MV-4-11 (cell line): ENCODE measurements at places on chromosomes 3 and 15.

GRCh38 chr15:68195336-68196112 is 9.6 kb downstream of the CALML4 start:
- DNase-seq: no peak

- peak; percentile 76 for DNase-seq
Observed at GRCh38 chr15:89486726-89487050, 9.7 kb downstream of the RHCG start.

DNA sequence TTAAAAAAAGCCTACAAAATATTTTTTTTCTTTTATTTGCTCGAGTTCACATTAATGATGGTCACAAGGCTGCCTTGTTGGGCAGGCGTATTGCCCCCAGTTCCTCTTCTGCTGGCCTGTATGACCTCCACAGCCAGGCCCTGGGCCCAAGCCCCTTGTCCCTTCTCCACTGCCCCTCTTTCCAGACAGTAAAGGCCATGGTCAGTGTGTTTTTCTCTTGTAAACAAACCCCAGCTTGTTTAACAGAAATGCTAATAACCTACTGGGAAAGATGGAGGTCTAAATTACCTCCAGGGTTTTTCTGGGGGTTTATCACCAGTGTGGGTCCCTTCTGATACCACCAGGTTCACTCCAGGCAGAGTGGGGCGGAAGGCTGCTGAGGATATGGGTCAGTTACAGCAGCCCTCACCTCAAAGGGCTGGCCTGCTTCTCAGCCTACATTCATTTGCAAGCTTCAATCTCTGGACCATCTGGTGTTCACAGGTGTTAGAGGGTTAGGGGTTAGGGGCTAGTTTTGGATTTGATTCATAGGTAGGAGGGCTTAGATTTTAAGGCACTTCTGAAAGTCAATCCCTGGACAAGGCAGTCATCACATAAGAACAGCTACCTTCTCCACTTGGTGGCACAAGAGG is 2.0 kb upstream of the MANF start:
- no peak for DNase-seq

- no peak for DNase-seq
Observed at GRCh38 chr3:28847736-28848135, 433.1 kb upstream of the RBMS3 start.

- no peak for DNase-seq
Observed at GRCh38 chr15:37098468-37099318, 1.7 kb downstream of the MEIS2 start.

GRCh38 chr3:105904251-105904650 is 35.4 kb upstream of the CBLB start:
- no peak for DNase-seq

GRCh38 chr3:33041909-33042308 is 55.0 kb downstream of the GLB1 start:
- DNase-seq: no peak

DNA sequence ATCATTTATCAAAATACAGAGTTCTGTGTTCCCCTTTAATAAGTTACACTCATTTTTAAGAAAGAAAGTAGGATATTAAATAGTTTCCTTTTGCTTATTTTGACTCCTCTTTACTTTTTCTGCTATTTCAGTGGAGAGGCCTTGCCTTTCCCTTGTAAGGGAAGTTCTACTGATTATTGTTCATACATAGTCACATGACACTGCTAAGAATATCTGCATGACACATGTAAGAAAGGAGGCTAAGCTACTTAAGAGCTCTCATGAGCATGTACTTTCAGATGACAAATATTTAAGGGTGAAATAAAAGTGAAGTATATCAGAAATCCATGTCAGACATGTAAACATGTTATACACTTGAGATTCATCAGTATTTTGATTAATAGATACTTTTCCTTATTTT is 39.0 kb downstream of the MYRIP start:
- DNase-seq: peak; percentile 32

- DNase-seq: no peak
Observed at GRCh38 chr15:34721802-34722438, 32.9 kb downstream of the GJD2 start.
